ENCODE measurements at places on chromosomes 5 and 9. TPM values are rescaled to one million over a fixed set of nuclear protein-coding genes. Genes with fewer than 3 reads are reported as not detected.

Gene C5orf15
- total RNA-seq = 27.1 TPM

Gene GABRA6
- not detected for total RNA-seq

Gene FIBCD1
- total RNA-seq = not detected

Gene ZNF366
- 4.1 TPM for total RNA-seq

Gene IFNA21
- total RNA-seq = not detected

Gene SHROOM1
- total RNA-seq = 13.2 TPM

Gene TEX48
- total RNA-seq = not detected

Gene TRMO
- total RNA-seq = 24.1 TPM

Gene ZNF454
- total RNA-seq = 8.4 TPM

Gene GHR
- 7.7 TPM for total RNA-seq

Gene RORB
- total RNA-seq = 1.3 TPM

Gene FGF10
- total RNA-seq = 11.5 TPM

Gene QRFP
- not detected for total RNA-seq

Gene STKLD1
- total RNA-seq = 1.7 TPM

Gene LHX6
- 19.5 TPM for total RNA-seq

Gene TRUB2
- 6.4 TPM for total RNA-seq

Data from uterus (tissue), 4 donors.